ENCODE measurements at places on chromosomes 3 and 15.

- no peak for DNase-seq
Measured at GRCh38 chr3:72411843-72412242, 436.4 kb downstream of the SHQ1 start.

DNA sequence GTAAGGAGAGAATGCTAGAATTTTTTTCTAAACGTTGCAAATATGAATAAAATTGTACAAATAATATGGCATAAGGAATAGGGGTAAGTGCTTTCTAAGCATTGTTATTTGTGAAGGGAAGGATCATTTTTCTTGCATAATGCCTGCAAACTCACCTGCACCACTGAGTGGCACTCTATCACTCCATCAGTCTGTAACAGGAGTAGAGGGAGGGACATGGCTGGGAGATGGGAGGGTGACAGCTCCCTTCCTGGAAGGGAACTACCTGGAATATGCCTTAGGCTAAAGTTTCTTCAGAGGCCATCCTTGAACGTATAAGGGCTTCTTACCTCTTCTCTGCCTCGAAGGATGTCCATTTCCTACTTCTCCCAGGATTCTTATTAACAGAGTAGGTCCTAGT is 3.0 kb downstream of the NAALADL2 start:
- no peak for DNase-seq

GRCh38 chr3:197555281-197556261 is at the start of gene BDH1:
TSS of gene BDH1 (minus strand) at chr3:197555968. CDS start at chr3:197546443, 9,525 bp downstream.
- DNase-seq = peak; percentile 78

GRCh38 chr3:97958796-97959195 is 13.4 kb downstream of the RIOX2 start:
- no peak for DNase-seq

DNA sequence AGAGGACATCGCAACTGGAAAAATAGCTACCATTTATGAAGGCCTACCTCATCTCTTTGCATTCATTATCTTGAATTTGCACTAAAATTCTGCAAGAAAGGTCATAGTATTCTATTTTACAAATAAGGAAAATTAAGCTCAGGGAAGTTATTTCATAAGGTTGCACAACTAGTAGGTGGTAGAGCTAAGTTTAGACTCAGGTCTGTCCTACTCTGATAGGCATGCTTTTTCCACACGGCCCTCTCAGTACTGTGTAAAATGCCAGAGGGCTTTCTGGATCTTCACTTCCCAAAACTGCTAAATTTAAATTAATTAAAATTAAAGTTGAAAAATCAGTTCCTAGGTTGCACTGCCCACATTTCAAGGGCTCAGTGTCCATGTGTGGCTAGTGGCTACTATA is 18.3 kb downstream of the MAP2K1 start:
- DNase-seq = no peak

GRCh38 chr3:56096999-56097398 is 371.3 kb downstream of the ERC2 start:
- DNase-seq = no peak

DNA sequence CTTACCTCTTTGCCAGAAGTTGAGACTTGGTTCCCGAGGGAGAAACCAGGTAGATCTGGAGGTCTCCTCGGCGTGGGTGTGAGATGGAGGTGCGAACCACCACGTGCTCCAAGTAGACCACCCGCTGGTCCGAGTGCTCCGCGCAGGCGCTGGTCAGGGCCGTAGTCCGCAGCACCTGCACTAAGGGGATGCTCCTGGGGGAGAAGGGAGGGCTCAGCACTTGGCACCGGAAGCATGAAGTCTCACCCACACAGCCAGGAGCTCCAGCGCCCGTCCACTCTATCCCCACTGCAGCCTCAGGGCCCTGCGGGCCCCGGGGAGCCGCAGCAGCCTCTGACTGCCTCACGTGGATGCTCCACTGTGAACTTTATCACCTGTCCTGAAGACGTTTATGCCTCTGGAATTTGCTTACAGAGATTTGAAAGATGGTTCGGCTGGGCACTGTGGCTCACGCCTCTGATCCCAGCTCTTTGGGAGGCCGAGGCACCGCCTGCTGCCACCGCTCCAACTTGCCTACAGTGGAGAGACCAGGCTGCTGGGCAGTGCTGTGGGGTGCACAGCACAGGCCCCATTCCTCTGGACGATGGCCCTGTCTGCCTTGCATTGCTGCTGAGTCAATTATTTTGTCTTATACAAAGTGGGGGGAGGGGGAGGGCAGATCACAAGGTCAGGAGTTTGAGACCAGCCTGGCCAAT is 75.4 kb upstream of the SNRPA1 start:
- no peak for DNase-seq

DNA sequence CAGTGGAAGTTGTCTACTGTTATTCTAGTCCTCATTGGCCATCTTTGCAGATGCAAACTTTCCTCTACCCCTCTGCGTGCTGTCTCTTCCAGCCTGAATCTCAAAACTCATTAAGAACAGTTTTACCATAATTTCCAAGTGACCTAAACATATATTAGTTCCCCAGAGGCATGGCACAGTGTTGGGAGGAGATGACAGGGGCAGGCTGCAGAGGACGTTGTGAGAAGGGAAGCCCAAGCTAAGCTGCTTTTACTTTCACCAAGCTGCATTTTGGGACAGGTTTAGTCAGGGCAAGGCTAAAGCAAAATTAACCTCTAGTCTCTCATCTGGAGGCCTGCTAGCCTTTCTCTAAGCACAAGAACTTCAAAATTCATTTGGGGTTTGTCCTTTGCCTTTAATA is 318.6 kb upstream of the SATB1 start:
- no peak for DNase-seq

DNA sequence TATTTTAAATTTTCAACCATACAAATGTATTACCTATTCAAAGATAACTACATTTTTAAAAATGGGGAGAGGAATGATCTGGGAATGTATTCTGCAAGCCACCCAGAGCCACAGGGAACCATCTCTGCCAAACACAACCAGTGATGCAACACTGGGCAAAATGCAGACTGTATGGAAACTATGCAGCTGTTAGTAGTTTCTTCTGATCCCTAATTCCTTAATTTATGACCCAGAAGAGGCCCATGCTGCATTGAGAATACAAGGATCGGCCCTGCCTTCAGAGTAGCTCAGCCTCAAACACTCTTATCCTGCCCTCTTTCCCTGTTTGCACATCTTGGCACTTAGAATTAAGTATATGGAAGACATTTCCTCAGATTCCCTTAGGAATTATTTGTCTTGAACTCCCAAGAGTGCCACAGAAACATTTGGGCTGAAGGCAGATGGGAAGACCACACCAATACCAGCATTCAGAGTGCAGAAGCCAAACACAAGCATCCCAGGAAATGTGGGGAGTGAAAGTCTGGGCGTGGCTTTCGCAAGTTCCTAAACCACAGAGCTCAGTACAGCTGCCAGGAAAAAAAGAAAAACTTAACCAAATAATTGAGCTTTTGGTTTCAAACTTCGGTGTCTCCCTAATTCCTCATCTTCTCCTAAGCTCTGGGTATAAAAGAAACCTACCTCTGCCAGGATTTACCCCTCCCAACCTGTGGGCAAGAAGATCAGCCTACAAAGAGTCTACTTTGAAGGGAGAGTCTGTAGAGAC is 5.3 kb downstream of the SNUPN start:
- DNase-seq = no peak

DNA sequence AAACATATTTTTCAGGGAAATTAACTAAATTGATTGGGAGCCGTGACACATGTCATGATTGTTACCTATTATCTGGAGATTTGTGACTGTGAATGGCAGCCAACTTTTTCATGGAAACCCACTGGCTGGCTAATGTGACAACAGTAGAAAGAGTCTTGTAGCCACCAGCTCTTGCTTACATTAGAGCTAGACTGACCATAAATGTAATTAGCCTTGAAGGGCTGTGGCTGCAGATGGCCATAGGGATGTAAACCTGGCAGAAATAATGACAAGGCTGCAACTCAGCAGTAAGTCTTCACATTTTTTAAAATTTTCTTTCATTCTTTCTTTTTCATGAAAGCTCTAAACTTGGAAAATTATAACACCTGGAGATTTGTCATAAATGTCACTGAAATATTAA is 168.2 kb upstream of the ROBO2 start:
- DNase-seq = no peak

DNA sequence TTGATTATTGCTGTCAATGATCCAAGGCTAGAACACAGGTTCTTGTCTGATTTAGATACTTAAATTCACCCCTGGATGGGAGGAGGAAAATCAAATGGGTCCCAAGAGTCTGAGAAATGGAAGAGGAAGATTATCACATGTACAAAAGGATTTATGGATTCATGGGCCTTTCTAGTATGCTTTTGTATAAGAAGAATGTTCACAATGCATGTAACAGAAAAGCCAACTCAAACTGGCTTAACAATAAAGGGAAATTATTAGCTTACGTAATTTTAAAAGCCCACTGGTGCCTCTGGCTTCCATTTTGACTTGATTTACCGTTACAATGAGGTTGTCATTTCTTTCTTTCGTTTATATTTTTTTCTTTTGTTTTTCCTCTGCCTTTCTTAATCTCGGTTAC is 782.5 kb upstream of the GRM7 start:
- DNase-seq = no peak

GRCh38 chr3:10437272-10437994 is 68.0 kb downstream of the ATP2B2 start:
- peak; percentile 57 for DNase-seq

- DNase-seq = no peak
Measured at GRCh38 chr15:94804613-94805012, 573.3 kb downstream of the MCTP2 start.

GRCh38 chr15:88904257-88904623 is 8.9 kb upstream of the HAPLN3 start:
- DNase-seq = no peak

GRCh38 chr3:105459566-105460290 is 93.0 kb downstream of the ALCAM start:
- DNase-seq = no peak

- no peak for DNase-seq
Measured at GRCh38 chr3:122930063-122930997, 97.2 kb downstream of the SEMA5B start.

GRCh38 chr15:37873336-37873735 is 61.1 kb upstream of the TMCO5A start:
- DNase-seq = no peak

- no peak for DNase-seq
Measured at GRCh38 chr15:99953886-99954285, 220.6 kb upstream of the LYSMD4 start.

DNA sequence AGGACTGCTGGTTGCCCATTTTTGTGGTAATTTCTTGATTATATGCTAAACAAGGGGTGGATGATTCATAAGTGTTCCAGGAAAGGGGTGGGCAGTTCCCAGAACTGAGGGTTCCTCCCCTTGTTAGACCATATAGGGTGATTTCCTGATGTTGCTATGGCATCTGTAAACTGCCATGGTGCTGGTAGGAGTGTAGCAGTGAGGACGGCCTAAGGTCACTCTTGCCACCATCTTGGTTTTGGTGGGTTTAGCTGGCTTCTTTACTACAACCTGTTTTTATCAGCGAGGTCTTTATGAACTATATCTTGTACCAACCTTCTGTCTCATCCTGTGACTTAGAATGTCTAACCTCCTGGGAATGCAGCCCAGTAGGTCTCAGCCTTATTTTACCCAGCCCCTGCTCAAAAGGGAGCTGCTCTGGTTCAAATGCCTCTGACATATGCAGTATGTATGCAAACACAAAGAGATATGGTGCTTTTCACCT is 46.2 kb downstream of the C3orf38 start:
- DNase-seq = no peak

DNA sequence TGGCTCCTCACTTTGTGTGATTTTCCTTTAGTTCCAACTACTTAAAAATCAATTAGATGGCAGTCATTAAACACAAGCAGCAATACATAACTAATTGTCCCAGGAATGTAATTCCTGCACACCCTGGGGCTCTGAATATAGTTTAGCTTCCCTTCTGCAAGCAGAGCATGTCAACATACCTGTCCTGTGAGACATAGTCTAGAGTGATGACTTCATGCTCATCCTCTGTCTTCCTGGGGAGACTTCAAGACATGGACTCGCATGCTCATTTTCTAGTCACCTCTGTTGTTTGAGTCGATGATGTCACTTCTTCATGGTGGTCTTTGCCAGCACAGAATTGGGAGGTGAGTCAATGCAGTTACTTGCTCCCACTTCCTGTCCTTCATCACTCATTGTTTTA is 15.7 kb downstream of the C3orf52 start:
- DNase-seq = no peak

DNA sequence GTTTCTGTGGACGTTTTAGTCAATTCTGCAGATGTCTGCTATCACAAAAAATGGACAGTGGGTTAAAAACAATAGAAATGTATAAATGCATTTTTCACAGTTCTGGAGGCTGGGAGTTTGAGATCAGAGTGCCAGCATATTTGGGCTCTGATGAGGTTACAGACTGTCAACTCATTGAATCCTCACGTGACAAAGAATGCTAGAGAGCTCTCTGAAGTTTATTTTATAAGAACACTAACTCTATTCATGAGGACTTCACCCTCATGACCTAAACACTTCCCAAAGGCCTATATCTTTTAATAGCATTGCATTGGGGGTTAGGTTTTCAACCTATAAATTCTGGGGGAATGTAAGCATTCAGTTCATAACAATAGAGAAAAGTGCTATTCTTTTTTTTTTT is 182.6 kb upstream of the SLITRK3 start:
- no peak for DNase-seq

DNA sequence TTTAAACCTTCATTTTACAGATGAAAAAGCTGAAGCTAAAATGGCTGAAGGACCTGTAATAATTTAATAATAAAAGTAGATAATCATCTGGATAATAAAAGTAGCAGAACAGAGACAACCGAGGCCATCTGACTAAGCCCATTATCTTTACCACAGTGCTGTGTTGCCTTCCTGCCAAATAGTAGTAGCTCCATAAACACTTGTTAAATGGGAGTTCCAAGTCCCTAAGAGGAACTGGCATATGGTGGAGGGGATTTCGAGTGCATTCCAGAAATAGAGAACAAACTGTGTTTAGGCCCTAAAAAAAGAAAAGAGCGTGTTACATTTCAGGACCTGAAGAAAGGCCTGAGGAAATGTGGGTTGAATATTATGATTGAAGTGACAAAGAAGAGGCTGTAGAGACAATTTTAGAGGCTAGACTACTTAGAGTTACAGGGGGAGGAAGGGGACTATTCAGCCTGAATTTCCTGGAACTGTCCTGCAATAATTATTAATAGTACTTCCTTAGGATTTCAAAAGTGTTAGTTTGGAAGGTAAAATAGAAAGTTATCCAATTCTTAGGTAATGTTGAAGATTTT is 424.3 kb downstream of the ROBO2 start:
- no peak for DNase-seq

DNA sequence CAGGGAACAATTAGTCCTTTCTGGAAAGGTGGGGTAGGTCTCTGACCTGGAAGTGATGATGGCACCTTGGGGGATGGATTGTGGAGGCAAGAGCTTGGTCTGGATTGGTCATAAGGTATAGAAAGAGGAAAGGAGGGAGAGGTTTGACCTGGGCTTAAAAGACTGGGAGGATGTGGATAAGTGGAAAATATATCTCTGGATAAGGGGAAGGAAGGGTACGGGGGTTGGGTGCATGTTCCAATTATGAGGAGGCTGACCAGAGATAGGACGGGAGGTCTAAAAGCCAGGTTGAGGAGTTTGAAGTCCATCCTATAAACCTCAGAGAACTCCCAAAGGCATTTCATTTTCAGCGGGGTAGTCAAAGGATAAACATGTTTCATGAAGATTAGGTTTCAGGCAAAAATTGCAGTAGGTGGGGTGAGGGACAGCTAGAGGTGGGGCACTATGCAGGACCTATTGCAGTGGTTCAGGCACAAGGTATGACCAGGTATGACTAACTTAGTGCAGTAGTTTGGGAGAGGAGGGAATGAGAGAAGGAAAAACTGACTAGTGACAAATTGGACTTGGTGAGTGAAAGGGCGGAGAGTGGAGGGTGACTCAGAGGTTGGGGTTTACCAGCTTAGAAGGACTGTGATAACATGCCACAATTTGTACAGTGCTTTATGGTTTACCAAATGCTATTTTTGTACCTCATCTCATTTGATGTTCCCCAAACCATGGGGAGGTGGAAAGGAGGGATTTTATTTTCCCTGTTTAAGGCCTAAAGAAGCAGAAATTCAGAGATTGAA is 10.7 kb downstream of the PDE8A start:
- DNase-seq = no peak
